Transverse colon (tissue), 4 donors: ENCODE measurements at places on chromosomes 4 and X.
A peak's percentile ranks its signal among the peaks of the same experiment; 100 is the strongest.

DNA sequence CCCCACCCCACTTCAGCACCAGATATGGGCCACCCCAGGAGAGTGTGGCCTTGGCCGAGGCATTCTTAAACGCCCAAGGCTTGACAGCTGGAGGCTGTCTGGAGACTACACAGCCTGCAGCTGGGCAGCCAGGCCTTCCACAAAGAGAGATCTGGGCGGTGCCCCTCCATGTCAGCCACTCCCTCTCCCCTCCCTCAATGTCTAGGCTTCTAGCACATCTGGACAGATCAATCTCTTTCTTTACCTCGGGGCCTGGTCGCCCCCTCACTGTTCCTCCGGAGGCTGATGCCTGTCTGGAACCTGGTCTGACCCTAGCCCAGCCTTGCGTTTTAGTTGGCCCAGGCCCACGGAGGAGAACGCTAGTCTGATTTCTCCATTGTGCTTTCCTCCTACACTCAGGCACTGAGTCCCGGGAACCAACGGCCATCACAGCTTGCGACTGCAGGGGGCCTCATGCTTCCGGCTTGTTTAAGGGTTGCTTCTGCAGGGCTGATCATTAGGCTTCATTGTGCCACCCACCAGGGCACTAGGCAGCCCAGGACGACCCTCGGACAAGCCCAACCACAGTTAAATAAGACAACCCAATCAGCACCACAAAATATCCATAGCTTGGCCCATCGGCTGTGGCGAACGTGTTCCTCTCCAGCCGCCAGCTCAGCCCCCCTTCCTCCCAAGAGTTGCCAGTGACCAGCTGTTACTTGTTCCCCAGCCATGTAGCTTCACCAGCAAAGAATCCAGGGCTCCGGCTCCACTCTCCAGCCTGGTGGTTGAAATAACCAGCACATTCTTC, 200.6 kb downstream of the BCOR start:
- DNase-seq: no peak

DNA sequence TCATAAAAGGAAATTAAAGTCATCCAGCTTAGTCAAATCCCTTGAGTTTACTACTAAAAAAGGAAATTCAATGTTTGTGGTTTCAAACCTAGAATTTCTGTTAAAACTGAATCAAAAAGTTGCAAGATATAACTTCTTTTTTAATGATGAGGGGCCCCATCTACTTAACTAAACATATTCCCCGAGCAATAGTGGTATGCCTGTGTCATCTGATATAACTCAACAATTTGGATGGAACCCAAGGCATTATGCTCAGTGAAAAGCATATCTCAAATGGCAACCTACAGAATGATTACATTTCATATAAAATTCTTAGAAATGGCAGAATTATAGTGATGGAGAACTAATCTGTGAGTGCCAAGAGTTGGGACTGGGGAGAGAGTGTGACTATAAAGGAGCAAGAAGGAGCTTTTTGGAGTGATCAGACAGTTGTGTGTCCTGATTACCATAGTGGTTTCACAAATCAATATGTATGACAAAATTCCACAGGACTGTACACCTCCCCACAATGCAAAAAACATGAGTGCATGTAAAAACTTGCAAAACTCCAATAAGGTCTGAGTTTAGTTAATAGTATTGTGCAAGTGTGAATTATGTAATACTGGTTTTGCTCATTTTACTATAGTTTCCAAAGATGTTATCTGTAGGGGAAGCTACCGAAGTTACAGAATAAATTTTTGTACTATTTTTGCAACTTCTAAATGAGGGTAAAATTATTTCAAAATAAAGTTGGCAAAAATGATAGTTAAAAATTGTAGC, 323.2 kb downstream of the ARHGAP24 start:
- no peak for DNase-seq

DNA sequence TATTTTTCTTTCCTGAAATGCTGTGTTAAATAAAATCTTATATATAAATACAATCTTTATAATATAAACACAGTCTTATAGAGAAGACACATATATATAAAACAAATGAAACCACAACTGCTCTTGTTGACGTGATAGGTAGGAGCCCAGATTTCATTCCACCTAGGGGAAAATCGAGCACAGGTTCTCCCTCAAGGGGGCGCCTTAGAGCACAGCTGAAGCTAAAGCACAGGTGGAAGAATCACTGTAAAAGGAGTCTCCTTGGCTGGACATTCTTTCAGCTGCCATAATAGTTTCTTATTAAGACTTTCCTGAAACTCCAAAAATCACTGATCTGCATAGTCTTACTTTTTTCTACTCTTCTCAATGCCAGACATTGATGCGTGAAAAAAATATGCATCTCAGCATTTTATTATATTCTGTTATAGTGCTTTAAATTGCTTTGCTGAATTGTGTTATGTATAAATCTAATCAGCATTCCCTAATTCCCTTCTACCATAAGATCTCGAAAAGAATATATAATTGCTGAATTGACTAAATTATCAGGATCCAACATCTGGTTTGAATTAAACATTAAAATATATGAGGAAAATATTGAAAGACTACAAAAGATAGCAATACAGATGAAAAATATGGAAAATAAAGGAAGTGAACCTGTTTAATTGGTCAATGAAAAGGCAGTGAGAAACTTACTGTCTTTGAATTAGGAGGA, 25.5 kb upstream of the RXFP1 start:
- peak; percentile 43 for DNase-seq

DNA sequence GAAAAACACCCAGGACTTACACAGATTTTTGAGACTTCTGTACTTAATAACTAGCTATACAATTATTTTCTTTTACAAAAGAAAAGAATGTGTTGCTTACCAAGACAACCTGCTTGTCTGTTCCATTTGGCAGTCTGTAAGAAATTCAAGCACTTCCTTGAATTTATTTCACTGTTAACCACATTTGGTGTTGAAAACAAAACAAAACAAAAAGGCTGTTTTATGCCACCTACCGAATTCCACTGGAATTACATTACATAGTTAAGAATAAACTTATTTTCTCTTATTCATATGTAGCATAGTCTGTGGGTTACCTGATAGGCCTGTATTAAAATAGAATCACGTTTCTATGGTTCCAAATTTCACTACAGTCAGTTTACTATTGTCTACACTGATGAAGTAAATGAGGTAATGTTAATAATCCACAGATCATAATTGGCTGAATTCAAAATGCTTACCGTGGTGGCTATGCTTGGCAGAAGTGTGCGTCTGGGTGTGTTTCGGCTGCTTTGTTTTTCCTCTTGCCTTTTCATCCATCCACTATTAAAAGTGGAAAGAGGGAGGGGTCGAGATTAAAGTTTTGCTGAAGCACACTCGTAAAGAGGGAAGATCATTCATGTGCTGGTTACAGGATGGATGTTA, at the start of gene TLR1:
TLR1 (minus strand) TSS at position 138 of the 642 bp plus-strand sequence. CDS start 5,960 bp downstream, outside the sequence.
- no peak for DNase-seq

DNA sequence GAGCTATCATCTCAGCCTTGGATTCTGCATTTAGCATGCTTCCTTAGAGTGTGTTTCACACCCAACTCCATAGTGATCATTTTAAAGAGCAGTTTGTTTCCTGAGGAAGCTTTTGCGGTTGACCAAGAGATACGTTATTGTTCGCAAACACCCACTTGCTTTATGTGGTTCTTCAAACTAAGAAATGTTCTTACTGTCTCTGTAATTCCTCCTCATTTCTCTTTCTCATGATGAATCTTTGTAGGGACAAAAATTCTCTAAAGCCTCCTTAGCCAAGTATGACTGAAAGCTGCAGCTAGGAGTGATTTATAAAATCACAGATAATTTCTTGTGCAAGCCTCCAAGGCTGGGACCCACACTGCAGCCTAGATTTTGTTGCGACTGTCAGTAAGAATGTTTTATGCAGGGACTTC, 10.0 kb downstream of the TNIP3 start:
- no peak for DNase-seq

DNA sequence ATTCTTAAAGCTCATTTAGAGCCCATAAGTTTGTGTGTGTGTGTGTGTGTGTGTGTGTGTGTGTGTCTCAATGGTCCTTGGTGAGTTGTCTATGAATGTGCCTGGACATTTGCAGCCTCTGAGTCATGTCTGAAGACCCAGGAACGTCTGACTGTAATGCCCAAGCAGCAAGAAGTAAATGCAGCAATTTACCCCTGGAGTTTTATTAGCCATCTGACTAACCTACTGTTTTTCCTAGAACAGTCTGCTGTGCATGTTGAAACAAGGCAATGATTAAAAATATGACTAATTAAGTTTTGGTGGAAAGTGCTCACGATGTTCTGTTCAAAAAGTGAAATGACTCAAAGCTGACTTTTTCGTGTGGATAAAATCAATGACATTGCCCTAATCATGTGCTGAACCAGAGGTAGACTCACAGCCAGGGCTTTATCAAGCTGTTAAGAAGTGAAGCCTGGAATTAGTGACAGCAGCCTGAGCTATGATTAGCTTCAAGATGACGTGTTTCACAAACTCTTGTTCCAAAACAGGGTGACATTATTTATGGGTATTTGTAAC, 201.6 kb downstream of the CPE start:
- no peak for DNase-seq

DNA sequence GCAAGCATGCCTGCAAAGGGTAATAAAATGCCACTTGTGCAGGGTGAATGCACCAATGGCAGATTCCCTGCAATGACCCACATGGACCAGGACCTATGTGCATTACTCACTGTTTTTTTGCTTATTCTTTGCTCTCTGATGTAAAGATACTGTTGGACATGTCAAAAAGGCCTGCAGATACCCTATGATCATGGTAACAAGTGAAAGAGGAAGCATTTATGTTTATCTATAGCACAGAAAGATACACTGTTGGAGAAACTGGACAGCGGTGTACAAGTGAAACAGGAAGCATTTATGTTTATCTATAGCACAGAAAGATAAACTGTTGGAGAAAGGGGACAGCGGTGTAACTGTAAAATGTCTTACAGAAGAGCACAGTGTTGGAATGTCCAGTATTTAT, 127.5 kb downstream of the PAPSS1 start:
- no peak for DNase-seq

- DNase-seq: no peak
Observed at GRCh38 chr4:2954358-2955185, 8.6 kb downstream of the NOP14 start.

DNA sequence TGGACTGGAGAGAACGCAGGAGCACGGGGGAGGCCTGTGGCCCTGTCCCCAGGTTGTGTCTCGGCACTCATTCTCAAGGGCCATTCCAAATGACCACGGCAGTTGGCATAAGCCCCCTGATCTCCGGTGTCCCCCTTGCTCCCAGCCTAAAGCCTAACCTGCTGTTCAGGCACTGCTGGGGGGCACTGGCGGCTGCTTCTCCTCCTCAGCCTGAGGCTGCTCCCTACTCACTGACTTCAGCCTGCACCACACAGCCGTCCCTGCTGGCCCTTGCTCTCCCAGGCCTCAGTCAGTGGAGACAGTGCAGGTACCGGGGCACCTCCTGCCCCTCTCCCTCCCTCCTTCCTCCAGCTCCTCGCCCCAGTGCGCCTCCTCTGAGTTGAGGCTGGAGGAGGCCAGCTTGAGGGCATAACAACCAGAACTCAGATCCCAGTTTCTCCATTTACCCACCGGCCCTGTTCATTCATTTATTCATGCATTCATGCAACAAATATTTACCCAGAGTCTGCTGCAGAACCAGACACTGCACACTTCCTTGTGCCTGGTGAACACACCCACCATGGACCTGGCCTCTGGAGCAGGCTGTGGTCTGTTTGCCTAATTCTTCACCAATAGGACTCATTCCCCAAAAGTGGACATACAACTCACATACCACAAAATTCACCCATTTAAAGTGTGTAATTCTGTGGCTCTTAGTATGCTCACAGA, 65.0 kb downstream of the CPZ start:
- DNase-seq: no peak

GRCh38 chrX:7316887-7317286, 168.9 kb upstream of the PUDP start:
- no peak for DNase-seq

DNA sequence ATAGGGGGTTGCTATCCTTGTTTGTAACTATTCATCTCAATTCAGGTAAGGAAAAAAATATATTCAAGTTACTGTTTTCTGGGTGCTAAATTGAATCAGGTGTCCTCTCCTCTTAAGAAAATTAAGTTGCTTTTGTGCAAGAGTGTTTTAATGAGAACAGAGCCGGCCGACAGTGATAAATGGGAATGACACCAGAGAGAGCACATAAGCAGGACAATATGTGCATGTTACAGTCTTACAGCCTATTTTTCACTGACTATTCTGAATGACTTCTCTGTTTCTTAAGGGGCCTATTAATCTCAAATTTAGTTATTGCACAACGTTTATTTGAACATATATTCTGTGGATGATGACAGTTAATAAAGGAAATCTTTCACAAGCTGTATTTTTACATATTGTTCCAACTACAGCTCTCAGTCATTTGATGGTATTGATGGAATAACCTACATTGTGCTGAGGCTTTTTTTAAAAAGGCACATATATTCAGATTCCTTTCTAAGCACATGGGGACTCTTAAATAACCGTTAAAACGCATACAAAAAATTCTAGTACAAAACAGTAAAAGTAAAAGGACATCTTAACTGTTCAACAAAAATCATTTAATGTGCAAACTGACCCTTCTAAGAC, 68.4 kb downstream of the SLC10A7 start:
- no peak for DNase-seq

- peak; percentile 77 for DNase-seq
Observed at GRCh38 chr4:143294310-143294709, 42.4 kb upstream of the GAB1 start.

- DNase-seq: no peak
Observed at GRCh38 chr4:8539661-8540060, 40.5 kb upstream of the GPR78 start.

DNA sequence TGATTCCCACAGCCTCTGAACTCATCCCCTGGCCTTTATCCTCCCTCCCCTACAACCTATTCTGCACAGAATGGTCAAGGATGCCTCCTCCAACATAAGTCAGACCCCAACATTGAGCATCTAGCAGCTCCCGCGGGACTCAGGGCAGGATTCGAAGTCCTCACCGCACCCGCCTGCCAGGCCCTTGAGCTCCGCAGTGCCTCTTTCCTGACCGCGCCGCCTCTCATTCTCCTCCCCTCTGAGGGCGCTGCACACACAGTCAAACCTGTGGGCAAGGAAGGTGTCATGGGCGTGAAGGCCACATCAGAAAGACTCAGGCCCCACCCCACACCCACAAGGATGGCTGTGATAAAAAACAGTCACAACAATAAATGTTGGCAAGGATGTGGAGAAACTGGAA, 84.1 kb downstream of the CPZ start:
- no peak for DNase-seq
